AG10803 (cell line): ENCODE measurements at places on chromosomes 2 and 18.
A peak's percentile ranks its signal among the peaks of the same experiment; 100 is the strongest.

DNA sequence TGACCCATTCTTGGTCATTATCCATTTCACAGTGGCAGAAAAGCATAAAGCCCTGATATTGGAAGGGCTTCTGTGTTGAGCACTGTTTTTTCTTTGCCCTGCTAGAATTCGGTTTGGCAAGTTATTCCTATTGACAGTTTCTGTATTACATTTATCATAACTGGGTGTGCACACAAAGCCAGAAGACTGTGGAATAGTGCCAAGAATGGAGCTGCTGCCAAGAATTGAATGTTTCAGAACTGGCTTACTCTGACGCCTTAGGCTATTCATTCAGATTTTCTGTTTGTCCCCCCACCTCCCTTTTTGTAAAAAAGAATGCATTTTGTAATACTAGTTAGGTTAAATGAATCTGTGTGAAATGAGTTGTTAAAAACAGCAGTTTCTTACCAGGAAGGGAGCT lies 12.7 kb downstream of the KDM3A start:
- DNase-seq: peak; percentile 72

GRCh38 chr2:69061525-69061924 lies 48.5 kb downstream of the ANTXR1 start:
- DNase-seq: no peak

GRCh38 chr2:7378591-7378990 lies 461.4 kb downstream of the RNF144A start:
- no peak for DNase-seq

DNA sequence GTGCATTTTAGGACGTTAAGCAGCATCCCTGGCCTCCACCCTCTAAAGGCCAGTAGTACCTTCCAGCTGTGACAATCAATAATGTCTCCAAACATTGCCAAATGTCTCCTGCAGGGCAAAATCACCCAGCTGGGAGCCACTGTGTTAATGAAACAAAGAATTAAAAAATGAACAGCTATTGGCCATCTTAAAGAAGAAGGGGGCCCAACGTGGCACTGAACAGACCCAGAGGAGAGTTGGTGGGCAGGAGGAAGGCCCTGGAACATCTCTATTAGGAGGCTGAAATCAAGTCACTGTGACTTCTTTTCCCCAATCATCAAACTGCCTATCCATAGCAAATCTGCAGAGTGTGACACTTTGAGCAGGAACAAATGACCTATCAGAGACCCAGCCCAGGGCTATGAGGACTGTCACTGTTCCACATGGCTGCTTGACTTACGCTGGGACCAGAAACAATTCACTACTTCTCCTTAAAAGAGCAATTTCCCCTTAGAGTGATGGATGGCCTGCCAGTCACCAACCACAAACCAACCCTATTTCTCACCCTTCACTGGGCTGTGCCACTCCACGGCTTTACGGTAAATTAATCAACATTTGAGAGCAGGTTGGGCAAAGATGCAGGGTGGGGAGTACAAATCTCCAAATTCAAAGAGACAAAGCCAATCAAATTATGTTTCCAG lies 35.2 kb upstream of the TEX51 start:
- no peak for DNase-seq

DNA sequence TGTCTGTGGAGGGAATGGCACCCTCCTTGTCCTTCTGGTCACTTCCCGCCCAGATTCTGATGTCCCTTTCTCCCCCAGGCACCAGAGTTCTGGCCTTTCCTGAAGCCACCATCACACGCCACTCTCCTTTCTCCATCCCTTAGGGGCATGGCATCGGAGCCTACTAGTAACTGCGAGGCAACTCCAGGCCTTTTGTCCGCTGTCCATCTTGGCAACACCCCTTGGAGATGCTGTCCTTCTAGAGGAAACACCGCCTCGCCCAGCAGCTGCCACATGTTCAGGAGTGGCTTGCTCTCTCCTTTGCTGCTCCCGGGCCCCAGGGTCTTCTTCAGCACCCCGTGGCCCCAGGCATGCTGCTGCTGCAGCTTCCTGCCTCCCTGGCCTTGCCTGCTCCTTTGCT lies 267.0 kb downstream of the SRBD1 start:
- no peak for DNase-seq

GRCh38 chr2:20563251-20563650 lies 87.6 kb downstream of the HS1BP3 start:
- DNase-seq: no peak

- DNase-seq: no peak
These were observed 9.4 kb downstream of the COPS9 start for GRCh38 chr2:240126731-240127130.

DNA sequence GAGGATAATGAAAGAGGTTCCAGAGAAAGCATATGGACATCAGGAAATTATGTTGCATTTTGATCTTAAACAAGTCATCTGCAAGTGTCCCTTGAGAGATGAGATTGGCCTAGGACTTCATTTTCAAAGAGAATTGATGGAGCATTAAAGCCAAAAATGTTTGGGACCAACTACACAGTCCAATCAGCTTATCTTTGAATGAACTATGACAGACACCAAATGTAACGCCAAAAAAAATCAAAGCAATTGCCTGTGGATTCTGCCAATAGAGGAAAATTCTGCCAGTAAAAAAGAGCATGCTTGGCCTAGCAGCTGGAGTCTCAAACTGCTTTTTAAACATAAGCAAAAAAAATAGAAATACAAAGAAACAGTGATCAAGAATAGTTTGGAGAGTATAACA lies 594.5 kb upstream of the CHAC2 start:
- DNase-seq: no peak

GRCh38 chr2:30675758-30676157 lies 131.5 kb downstream of the CAPN13 start:
- DNase-seq: peak; percentile 68

DNA sequence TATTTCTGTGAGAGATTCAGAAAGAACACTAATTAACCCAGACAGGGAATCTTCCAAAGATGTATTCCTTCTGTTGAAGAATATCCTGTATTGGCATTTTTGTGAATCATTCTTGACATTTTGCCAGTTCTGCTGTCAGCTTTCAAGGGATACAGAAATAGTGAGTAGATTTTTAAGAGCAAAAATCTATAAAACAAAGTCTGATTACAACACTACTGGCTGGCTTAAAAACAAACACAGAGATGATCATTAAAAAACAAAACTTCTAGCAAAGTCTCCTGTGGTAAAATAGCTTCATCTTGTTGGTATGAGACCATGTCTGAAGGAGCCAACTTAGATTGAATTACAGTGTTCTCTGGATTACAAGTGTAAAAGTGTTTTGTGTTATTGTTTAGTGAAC lies 866.3 kb upstream of the KLHL29 start:
- no peak for DNase-seq

DNA sequence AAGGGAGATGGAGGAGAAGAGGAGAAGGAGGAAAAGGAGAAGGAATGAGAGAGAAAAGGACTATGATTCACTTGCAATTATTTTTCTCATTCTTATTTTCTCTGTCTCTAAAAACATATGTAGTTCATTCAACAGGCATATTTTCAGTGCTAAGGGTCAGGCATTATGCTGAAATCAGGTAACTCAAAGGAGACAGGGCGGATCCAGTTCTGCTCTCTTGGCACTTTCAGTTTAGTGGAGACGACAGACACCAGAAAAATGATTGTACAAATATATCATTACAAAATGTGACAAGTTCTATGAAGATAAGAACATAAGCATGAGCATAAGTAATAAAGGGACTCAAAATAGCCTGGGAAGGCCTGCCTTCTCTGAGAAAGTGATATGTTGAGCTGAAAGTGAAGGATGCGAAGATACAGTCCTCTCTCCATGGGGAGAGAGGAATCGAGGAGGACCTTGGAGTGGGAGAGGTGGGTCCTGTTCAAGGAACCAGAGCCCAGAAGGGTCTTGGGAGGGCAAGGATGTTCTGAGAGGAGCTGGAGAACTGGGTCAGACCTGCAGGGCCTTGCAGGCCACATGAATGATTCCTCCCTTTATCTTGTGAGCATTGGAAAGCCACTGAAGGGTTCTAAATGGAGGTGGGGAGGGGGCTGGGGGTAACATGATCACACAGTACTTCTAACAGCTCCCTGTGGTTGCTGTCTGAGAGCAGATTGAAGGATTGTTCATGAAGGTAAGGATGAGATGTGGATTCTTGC lies 58.6 kb upstream of the TMEM17 start:
- no peak for DNase-seq

DNA sequence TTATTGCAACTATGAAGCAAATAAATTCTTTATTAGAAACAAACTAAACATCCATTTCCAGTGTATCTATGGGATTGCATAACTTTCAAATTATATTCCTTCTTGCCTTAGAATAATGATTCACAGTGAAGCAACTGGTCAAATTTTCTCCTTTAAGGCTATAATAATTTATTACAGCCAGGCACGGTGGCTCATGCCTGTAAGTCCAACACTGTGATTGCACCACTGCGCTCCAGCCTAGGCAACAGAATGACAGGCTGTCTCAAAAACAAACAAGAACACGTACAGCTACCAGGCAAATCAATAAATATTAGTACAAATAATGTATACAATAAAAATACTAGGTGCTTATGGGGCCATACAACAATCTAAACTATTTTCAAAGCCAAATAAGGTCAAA lies 1416.2 kb downstream of the LRP1B start:
- DNase-seq: no peak

- no peak for DNase-seq
These were observed 3.4 kb downstream of the MGAT4A start for GRCh38 chr2:98727369-98728087.

DNA sequence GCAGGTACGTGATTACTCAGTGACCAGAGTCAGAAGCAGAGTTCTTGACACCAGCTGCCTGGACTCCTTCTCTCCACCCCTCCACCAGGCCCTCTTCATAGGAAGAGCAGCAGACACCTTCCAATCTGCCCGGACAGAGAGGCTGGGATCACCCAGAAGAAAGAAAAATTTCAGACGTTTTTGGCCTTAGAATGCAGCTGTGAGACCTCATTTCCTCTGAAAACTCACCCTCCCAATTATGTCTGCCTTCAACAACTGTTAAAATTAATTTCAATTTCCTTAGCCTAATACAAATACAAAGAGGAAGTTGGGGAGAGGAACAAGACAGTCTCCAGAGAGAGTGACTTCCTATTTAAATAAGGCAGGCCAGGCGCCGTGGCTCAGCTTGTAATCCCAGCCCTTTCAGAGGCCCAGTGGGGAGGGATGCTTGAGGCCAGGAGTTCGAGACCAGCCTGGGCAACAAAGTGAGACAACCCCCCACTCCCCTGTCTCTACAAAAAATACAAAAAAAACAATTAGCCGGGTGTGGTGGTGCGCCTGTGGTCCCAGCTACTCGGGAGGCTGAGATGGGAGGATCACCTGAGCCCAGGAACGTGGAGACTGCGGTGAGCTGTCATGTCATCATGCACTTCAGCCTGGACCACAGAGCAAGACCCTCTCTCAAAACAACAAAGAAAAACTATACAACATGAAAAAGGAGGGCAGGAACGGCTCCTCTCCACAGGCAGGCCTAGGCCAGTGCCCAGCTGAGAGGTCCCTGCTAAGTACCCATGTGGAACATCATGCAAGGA lies 1.6 kb downstream of the SLC66A2 start:
- DNase-seq: no peak

DNA sequence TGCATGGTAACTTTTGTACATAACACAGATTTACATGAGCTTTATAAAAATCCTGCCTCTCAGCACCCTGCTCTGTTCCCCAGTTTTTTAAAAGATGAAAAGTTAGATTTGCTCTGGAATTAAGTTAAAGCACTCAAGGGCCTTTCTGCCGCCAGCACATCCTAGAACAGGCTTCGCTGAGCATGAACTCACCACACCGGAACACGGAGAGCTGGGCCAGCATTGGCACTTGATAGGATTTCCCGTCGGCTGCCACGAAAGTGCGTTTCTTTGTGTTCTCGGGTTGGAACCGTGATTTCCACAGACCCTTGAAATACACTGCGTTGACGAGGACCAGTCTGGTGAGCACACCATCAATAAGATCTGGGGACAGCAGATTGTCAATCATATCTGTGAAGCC lies 34.3 kb downstream of the MRPL44 start:
- no peak for DNase-seq

GRCh38 chr18:27428120-27428519 lies 243.0 kb upstream of the CHST9 start:
- DNase-seq: no peak

DNA sequence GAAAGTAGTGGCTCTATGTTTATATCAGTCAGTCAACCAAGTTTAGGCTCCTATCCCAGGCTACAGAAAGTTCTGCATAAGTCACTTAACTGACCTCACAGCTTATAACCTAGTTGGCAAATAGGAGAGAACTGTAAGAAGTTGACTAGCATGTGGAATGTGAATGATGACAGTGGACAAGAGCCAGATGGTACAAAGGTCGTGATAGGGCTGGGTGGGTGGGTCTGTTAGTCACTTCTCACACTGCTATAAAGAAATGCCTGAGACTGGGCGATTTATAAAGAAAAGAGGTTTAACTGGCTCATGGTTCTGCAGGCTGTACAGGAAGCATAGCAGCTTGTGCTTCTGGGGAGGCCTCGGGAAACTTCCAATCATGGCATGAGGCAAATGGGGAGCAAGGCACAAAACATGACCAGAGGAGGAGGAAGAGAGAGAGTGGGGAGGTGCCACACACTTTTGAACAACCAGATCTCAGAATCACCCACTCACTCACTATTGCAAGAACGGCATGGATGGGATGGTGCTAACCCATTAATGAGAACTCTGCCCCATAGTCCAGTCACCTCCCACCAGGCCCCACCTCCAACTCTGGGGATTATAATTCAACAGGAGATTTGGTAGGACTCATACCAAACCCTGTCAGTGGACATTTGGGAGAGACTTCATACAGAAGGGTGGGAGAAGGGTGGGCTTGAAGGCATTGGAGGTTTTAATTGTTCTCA lies 68.8 kb downstream of the LTBP1 start:
- peak; percentile 81 for DNase-seq

- DNase-seq: no peak
These were observed 52.7 kb downstream of the SPRED2 start for GRCh38 chr2:65379721-65380171.

DNA sequence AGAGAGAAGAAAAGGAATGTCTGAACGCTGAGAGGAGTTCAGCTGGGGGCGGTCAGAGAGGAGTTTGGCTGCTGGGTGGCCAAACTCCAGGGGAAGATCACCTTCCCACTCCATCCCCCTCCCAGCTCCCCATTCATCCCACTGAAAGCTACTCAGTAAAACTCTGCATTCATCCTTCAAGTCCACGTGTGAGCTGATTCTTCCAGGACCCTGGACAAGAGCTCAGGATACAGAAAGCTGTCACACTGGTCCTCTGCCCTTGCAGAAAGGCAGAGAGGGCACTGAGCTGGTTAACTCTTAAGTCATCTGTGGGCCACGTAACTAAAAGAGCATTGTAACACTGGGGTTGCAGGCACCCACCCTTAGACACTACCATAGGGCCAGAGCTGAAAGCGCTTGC lies 132.1 kb upstream of the ARL4C start:
- DNase-seq: no peak

GRCh38 chr2:234163510-234164045 lies 113.1 kb downstream of the SPP2 start:
- DNase-seq: no peak

GRCh38 chr2:238685713-238686112 lies 162.2 kb upstream of the TWIST2 start:
- DNase-seq: no peak
